Activated T-cell treated with anti-CD3 and anti-CD28 coated beads, Interleukin-2, amount 50 U/mL, for 4 hours (primary cell): ENCODE measurements at places on chromosomes 3 and 15.

DNA sequence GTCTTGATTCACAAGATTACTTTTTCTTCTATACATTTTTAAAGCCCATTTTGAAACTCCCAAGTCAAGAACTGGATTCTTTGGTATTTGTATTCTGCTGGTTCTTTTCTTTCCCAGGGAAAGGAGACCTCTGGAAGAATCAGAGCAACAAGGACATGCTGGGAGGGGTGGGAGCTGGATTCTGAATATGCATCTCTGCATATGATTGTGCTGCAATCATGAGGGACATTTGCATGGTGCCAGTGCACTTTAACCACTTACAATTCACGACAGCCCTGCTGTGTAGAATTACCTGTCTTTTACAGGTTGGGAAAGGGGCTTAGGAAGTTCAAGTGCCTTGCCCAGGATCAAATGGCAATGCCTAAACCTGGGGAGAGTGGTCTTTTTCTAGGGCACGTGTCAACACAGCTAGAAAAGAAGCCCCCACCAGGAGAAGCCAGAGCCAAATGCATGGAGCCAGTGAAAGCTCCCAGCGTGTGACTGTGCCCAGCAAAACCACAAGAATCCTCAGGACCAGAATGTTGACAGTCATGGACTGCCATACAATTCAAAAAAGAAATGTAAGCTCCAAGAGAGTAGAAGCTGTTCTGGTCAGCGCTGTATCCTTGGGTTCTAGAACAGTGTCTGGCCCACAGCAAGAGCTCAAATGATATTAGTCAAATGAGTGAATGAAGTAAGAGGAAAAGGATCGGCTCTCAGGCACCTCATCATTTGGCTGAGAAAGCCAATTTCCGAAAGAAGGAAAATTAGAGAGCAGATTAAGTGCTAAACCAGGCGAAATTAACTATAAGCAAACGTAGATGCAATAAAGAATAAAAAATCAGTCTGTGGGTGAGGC, 84.5 kb upstream of the MEF2A start:
- DNase-seq = no peak

- DNase-seq = no peak
Measured at GRCh38 chr3:177055605-177056571, 141.4 kb downstream of the TBL1XR1 start.

DNA sequence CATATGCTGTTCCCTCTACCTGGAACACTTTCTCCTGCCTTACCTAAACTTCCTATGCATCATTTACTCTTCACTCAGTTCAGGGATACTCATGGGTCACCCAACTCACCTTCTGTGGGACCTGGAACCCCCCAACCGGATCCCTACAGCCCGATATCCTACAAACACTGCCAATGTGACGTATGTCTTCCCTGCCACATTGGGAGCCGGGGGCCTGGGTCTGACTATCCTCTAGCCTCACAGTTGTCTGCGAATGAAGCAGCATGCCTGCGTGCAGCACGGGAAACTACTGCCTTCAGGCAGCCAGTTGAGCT, 405 bp downstream of the NPRL2 start:
- no peak for DNase-seq

DNA sequence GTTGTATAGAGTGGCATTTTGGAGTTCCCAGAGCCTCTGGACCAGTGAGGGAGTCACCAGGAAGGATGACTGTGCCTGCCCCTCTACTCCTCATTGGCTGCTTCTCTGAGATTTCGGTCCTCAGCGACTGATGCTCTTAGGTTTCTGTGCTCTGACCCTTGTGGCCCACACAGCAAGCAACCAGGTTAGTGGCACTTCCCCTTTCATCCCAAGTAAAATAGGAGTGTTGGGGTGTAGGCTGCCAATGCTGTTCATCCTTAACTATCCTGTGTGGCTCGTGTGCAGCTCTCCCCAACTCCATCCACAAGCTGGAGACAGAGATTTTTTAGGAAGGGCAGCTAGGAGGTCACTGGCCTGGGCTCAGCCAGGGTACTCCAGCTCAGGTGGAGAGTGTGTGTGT, 21.3 kb downstream of the PRR23A start:
- DNase-seq = no peak

GRCh38 chr3:148455098-148455497, 242.6 kb upstream of the AGTR1 start:
- DNase-seq = no peak

DNA sequence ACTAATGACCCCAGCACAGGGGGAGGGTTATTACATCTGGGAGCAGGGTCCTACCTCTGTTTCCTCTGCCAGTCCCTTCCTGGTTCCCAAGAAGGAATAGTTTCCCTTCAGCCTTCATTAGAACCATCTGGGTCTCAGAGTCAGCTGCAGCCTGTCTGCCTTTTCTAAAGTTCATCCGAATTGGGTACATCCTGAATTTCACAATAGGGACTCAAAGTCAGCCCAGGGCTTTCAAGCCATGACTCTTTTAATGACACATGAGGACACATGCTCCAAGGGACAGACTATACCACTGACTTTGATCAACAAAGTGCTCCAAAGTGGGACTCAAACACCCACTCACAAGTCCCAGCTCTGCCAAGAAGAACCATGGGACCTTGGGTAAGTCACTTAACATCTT, 12.7 kb upstream of the CRABP1 start:
- DNase-seq = no peak

- DNase-seq = no peak
Measured at GRCh38 chr3:11010426-11011165, 18.0 kb downstream of the SLC6A1 start.

DNA sequence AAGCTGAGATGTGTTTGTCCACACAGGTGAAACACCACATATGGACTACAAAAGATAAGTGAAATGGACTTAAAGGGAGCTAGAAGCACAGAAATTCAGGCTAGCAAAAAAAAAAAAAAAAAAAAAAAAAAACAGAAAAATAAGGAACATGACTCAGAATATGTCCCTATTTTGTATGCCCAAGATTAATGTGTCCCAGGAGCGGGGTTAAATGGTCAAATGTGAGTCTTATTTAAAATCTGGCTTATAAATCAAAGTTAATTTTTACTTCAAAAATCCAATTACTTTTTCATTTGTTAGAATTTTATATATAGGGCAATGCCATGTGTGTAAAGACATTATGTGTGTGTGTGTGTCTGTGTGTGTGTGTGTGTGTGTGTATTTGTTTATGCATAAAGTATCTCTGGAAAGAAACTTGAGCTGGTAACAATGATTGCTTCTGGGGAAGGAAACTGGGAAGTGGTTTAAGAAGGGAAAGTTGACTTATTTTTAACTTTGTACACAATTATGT, 986.5 kb downstream of the ROBO2 start:
- DNase-seq = no peak

DNA sequence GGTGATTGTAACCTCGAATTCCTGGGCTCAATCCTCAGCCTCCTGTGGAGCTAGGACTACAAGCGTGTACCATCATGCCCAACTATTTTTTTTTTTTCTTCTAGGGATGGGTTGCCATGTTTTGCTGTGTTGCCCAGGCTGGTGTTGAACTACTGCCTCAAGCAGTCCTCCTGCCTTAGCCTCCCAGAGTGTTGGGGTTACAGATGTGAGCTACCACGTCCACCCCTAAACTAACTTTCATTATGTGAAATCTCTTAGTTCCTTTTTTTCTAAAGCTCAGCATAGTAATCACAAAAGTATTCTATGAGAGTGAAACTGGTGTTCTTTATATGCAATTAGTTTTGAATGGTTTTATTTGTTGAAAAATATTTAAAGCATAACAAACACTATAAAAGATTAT, 92.1 kb downstream of the XRN1 start:
- no peak for DNase-seq

DNA sequence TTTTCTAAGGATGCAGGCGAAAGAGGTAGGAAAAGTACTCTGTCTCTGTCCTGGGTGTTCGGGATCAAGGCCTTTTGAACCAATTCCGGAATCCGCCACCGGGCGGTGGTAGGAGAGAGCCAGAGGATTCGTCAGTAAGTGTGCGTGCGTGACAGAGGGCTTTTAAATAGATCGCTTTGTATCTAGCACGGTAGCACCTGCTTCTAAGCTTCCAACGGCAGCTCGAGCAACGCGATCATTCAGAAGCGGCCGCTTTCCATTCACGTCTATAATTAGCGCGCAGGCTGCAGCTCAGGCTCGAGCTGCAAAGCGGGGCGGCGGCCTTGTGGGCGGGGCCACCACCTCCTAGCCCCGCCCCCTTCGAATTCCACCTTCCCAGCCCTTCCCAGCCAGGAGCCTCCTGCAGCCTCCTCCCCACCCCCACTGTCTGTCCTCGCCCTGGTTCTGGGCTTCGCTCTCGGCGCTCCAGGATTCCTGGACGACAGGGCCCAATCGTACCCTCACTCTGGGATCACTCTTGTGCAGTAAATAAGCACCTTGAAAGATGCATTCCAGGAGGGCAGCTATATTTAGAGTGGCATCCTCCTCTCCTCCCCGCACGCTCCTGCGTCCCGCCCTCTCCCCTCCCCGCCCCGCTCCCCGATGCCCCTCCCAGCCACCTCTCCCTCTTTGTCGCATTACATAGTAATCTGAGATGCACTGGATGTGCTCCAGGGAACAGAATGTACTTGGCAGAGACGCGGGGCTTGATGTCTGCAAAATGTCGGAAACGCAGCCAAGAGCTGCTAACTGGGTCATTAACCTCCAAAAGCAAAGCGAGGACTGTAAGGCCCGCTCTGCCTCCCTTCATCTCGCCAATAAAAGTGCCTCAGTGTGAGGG, 224.1 kb upstream of the TPRG1 start:
- no peak for DNase-seq

DNA sequence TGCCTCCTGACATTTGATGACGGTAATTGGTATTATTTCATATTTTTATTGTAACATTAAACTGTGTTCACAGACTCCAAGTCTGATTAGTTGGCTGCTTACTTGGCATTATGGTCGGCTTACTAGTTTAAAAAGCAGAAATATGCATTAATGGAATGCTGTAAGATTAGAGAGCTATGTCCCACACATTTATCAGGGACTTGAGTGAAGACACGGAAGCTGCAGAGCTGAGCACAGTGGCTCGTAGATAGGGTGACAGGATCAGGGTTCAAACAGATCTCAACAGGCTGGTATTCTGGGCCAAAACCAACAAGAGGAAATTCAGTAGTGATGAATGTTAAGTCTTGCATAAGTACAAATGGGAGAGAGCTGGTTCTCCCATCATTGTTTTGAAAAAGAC, 113.8 kb downstream of the ADAMTSL3 start:
- DNase-seq = no peak

- no peak for DNase-seq
Measured at GRCh38 chr3:196042673-196043072, 39.2 kb downstream of the TFRC start.

GRCh38 chr3:31808143-31808720, 172.8 kb downstream of the OSBPL10 start:
- DNase-seq = no peak

DNA sequence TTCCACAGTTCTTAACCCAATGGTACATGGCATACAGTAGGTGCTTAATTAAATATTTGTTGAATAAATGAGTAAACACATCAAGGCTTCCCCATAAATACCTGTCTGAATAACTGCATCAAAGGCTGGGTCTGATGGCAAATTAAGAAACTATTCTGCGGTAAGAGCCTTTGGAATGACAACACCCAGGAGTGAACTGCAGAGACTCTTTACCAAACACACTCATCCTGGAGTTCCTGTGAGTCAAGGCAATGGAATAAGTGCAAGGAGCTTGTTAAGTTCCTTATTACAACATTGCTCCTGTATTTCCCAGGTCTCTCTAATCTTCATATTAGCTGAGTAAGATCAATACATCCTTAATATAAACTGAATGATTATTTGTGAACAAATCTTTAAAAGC, 119.9 kb upstream of the STT3B start:
- no peak for DNase-seq

DNA sequence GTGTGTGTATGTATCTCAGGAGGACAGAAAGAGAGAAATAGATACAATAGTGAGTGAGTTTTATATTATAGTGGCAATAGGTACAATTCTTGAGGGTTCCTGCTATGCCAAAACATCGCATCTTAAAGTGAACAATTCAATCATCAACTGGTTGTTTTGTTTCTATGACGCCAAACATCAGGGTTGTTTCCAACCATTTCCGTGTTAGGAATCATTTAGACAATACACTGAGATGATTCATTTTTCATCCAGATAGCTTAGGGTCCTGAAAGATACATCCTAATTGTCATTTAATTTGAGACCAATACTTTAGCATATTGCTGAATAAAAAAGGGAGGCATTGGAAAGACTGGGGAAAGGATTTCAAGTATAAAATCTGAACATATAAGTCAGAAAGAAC, 472.2 kb downstream of the MCTP2 start:
- no peak for DNase-seq

GRCh38 chr3:152038490-152038889, 165.0 kb downstream of the SUCNR1 start:
- DNase-seq = no peak

DNA sequence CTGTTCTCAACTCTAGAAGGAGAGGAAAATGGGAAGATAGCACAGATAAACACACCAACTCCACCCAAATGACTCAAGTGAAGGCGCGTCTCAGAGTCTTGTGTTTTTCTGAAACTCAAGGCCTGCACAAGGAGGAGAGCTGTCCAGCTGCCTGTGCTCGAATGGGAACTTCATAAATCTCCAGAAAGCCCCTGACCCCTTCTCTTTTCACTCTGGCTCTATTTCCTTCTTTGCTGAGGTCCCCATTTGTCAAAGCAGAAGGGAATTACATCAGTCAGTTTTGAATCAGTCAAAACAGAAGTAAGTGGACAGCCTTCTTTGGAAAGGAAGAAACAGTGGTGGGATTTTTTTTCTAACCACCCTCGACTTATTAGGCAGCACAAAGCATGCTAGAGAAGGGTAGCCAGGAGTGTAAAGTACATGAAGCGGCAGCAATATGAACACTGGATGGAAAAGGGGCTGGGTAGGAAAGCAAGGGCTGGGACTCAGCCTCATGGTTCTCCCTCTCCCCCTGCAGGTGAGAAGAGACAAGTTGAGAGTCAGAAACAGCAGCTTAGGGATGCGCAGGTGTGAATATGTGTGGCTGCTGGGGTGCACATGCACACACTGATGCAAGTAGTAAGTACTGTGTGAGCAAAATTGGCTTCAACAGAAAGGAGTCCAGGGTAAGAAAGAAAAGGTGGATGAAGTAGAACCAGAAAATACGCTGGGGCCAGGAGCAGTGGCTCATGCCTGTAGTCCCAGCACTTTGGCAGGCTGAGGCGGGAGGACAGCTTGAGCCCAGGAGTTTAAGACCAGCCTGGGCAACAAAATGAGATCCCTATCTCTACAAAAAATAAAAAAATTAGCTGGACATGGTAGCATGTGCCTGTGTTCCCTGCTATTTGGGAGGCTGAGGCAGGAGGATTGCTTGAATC, 36.6 kb upstream of the MAGEF1 start:
- no peak for DNase-seq

DNA sequence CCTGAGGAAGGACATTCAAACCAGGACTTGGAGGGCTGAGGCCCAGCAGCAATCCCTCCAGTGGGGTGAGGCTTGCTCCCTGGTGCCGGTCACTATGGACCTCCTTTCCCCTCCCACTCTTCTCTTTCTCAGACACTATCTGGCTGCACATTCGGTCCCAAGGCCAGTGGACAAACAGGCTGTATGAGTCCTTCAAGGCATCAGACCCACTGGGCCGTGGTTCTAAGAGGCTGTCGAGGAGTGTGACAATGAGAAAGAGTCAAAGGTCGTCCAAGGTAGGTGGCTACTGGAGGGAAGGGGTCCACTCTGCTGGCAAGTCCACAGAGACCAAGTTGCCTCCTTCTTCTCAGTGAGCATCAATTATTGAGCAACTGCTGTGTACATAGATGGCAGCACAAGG, 28.0 kb downstream of the NOX5 start:
- DNase-seq = no peak
